Naive thymus-derived CD8-positive, alpha-beta T cell (primary cell): ENCODE measurements at places on chromosomes 2 and 18. TPM values are rescaled to one million over a fixed set of nuclear protein-coding genes. Genes with fewer than 3 reads are reported as not detected.

GRCh38 chr2:132439703-132440398, 23.2 kb downstream of the GPR39 start:
- no peak for DNase-seq

GRCh38 chr2:122627388-122627787, 871.9 kb downstream of the TSN start:
- DNase-seq: no peak

DNA sequence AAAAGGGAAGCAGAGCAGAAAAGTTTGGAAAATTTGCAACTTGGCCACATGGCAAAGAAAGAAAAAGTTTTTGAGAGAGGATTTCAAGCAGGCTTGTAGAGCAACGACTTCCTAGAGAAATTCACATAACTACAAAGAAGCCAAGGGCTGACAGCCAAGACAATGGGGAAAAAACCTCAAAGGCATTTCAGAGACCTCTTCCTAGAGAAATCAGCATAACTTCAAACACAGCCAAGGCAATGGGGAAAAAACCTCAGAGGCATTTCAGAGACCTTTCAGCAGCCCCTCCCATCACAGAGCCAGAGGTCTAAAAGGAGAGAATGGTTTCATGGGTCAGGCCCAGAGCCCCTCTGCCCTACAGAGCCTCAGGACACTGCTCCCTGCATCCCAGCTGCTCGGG, 7.2 kb downstream of the ADI1 start:
- no peak for DNase-seq

The CDH19 gene
- total RNA-seq: not detected

The OTOF gene
- total RNA-seq: 0.08 TPM

The ALLC gene
- total RNA-seq: not detected

- no peak for DNase-seq
Measured at GRCh38 chr2:8554296-8554806, 127.5 kb upstream of the ID2 start.

DNA sequence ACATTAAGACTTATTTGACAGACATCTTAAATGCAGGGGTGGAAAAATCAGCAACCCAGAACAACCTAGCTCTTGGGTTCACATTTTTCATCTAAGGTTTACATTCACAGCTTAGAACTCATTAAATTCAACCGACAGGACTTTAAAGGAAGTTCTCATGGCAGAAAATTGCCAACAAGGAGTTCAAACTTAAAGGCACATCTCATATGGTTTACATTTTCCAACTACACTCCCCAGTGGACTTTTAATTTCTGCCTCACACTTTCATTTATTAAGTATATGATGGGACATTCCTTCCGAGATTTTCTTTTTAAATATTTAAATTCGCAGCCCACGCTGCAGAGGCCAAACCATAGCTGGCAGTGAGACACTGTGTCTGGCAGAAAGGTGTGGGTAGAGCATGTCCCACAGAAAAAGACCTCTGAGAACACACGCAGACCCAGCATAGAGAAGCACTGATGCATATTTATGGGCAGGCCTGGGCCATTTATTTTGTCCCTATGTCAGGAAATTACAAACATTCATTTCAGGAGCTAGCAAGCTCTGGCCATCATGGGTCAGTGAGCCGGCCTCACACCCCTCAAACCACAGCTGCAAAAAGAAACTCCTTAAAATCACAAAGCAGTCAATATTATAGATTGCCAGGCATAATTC, 46.3 kb downstream of the STK39 start:
- DNase-seq: no peak

GRCh38 chr2:161045726-161046125, 114.5 kb upstream of the TANK start:
- no peak for DNase-seq

The RNF152 gene
- 0.19 TPM for total RNA-seq

The C1GALT1C1L gene
- 0.33 TPM for total RNA-seq

GRCh38 chr18:79506191-79507075, 110.7 kb downstream of the NFATC1 start:
- no peak for DNase-seq

GRCh38 chr2:48248251-48248933, 281.6 kb upstream of the STON1 start:
- DNase-seq: no peak

- no peak for DNase-seq
Measured at GRCh38 chr2:121333231-121333630, 48.2 kb upstream of the TFCP2L1 start.

The ZSWIM2 gene
- not detected for total RNA-seq

The PPM1G gene
- total RNA-seq: 48.4 TPM

The DAW1 gene
- total RNA-seq: not detected

The B4GALT6 gene
- not detected for total RNA-seq

- no peak for DNase-seq
Measured at GRCh38 chr18:46332921-46333341, 228.7 kb downstream of the HAUS1 start.

The SP140L gene
- 91.7 TPM for total RNA-seq

DNA sequence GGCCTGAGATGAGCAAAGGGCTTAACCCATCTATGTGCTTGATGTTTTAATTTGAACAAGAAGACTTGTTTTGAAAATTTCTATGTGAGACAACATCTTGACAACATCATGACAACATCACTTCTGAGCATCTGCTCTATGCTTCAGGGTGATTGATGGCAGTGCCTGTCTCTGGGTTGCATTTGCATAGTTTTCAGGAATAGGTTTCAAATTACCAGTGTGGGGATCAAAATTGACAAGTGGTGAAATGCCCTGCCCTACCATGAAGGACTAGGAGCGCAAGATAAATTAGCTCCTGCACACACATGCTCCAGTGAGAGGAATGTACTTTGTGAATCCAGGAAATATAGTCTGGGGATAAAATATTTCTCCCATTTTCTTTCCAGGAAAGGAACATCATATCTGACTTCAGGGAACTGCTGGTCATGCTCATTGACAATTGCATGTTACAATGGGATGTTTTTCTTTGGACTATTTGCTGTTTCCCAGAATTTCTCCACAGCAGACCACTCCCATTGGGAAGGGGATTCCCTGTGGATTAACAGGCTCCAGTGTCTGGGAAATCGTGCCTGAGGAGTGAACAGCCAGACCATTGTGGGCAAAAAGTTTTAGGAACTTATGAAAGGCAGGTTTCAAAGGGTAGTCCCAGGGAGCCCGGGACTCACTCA, 45.3 kb upstream of the IL1R2 start:
- no peak for DNase-seq

The SLC9A4 gene
- total RNA-seq: not detected

GRCh38 chr2:123514613-123515207, 510.4 kb upstream of the CNTNAP5 start:
- no peak for DNase-seq

The ARHGEF4 gene
- 10.2 TPM for total RNA-seq

GRCh38 chr2:46003903-46004473, 293.2 kb upstream of the EPAS1 start:
- DNase-seq: no peak

The PHLPP1 gene
- total RNA-seq: 8.0 TPM

DNA sequence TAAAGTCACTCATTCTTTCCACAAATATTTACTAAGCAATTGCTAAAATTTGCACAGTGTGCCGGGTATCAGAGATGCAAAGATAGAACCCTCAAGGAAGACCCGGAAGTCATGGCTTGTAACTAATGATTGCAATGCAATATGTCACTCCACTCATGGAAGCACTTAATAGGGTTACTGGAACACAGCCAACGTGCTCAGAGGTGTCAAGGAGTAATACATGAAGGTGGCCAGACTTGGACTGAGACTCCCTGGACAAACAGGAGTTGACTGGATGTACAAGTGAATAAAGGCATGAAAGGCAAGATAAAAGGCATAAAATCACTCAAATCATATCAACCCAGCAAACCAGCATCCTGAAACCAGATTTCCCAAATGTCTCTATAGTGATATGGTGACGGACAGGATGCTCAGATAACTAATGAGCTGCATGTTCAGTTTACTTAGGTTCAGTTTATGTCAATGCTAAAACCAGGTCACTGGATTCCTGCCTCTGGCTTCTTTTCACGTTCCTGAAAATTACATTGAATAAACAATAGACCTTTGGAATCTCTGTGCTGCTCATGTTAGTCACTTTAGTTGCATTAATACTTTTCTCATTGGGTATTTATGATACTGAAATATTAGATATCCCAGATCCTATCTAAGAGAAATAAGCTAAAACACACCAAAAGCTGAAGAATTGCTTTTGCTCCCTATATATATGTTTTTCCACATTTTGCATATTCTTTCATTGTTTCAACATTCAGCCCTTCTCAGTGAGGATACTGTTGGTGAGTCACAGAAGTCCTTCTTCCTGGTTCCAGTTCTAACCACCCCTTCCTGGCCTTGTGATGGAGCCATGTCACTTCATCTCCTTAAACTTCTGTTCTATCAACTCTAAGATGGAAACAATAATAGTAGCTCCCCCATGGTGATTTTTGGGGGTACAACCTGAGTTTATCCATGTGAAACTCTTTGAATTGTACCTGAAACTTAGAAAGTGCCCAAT, 688.9 kb upstream of the ID2 start:
- no peak for DNase-seq

The BCL2L11 gene
- 36.0 TPM for total RNA-seq

DNA sequence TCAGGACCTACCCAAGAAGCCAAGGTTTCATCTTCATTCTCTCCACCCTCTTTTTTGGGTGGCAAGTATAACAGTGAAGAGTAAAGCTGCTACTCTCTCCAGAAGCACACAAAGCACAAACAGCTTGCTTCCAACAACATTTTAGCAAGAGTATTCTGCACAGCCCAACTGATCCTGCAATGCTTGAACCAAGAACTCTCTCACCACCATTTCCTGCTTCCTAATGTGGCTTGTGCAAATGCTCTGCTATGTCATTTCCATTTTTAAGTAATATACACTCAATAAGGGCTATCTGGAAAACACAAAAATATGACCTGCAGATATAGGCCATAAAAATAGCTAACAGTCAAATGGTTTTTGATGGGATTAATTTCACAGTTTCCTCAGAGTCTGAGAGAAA, 24.1 kb upstream of the IHH start:
- no peak for DNase-seq

GRCh38 chr2:220277445-220277975, 650.1 kb downstream of the SLC4A3 start:
- DNase-seq: no peak

DNA sequence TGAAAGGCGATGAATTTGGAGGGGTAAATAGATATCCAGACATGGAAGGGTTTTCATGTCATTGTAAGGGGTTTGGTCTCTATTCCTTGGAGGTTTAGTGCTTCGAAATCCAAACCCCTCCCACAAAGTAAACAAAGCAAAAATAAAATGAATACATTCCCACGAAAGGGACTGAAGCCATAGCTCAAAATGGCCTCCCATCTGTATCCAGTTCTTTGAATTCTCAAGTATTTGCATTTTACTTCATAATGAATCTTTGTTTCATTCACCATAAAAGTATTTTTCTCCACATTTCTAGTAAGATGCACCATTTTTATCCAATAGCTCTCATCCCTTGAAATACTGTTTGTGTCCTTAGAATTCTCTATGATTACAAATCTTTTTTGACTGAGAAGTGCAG, 103.2 kb upstream of the DTNA start:
- no peak for DNase-seq

DNA sequence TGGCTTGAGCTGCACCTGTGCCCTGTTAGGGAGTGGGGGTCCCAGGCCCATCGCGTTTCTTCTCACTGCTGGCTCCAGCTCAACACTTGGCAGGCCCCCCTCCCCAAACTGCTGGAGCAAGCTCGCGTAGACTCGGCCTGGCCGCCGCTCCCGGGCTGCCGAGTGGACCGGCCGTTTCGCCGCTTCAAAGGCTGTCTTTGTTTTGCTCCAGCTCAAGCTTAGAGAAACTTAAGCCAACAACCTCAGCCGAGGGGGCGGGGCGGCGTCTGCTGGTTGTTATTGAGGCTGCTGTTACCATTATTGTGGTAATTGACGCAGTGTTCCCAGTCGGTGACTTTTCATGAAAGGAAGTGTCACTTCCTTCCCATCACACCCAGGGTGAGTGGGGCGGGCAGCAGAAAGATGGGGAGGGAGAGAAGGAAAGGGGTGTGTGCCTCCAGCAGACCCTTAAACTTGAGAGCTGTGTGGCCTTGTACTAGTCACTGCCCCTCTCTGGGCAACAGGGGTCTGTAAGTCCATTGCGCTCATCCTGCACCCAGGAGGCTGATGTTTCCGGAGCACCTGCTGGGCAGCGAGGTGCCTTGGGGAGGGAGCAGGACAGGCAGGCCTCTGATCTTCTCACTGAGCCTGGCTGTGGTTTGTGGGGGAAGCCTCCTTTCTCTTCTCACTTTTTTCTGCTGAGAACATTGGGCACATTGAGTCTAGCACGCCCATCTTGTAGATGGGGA, 2.1 kb downstream of the ARID5A start:
- DNase-seq: peak; percentile 86

The ELOA2 gene
- not detected for total RNA-seq

The HOXD13 gene
- not detected for total RNA-seq

The UGT1A5 gene
- total RNA-seq: not detected

DNA sequence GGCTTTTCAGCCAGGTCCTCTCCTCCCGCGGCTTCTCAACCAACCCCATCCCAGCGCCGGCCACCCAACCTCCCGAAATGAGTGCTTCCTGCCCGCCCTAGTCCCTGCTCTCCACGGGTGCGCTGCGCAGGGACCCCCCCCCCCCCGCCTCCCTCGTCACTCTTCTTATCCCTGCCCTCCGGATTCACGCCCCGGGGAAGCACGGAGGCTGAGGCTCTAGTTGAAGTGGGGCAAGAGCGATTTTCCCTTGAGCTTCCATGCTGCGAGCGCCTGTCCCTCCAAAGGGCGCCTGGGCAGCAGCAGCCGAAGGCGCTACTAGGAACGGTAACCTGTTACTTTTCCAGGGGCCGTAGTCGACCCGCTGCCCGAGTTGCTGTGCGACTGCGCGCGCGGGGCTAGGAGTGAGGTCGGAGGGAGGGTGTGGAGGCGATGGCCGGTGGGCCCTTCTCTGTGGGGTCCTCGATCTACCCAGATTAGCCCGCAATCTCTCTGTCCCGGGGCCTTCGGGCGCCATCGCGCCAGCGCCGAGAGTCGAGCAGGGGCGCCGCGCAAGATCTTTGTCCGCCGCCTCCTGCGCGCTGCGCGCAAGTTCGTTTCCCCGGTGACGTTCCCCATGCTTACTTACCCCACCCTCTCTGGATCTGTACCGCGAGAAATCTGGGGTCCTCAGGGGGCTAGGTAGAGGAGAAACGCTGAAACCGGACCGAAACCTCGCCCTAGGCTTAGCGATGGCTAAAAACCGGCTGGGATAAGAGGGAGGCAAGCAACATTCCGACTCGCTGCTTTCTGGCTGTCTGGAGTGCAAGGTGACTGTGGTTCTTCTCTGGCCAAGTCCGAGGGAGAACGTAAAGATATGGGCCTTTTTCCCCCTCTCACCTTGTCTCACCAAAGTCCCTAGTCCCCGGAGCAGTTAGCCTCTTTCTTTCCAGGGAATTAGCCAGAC, 677 bp downstream of the GAD1 start:
- DNase-seq: peak; percentile 14

- DNase-seq: no peak
Measured at GRCh38 chr2:109410039-109410815, 203.5 kb downstream of the SEPTIN10 start.

GRCh38 chr2:103174711-103175110, 412.9 kb downstream of the TMEM182 start:
- no peak for DNase-seq

DNA sequence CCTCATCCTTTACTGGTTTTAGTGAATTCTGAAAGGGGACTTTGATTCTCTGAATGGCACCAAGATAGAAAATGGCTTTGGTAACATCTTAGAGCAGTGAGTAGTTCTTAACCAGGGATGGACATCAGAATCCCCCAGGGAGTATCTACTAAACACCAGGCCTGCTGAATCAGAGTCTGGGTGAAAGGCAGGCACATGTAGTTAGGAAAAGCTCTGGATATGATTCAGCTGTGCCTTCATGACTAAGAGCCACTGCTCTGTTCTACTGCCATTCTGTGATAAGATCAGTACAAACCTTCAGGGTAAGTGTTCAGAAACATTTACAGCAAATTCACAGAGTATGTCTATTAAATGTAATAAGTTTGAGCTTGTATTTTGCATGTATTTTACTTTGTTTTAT, 46.2 kb upstream of the B3GNT2 start:
- DNase-seq: no peak
